ENCODE measurements at places on chromosomes 7 and 10. TPM values are rescaled to one million over a fixed set of nuclear protein-coding genes. Genes with fewer than 3 reads are reported as not detected.

Gene GSTO1
- 114 TPM for polyA plus RNA-seq

Gene ACSL5
- 20.2 TPM for polyA plus RNA-seq

Gene ZNF727
- 0.16 TPM for polyA plus RNA-seq

Gene HOXA10
- polyA plus RNA-seq = 44.9 TPM

Gene LEP
- polyA plus RNA-seq = 5.3 TPM

Gene GRM3
- polyA plus RNA-seq = not detected

Gene TMEM130
- polyA plus RNA-seq = 2.1 TPM

Gene CYP2C18
- 0.04 TPM for polyA plus RNA-seq

Gene OR2A1
- polyA plus RNA-seq = 0.23 TPM

Gene LLCFC1
- not detected for polyA plus RNA-seq

Gene PHKG1
- 13.0 TPM for polyA plus RNA-seq

Gene STOX1
- polyA plus RNA-seq = 2.7 TPM

Gene C10orf53
- polyA plus RNA-seq = not detected

Gene TMEM26
- polyA plus RNA-seq = 0.51 TPM

Gene CALML3
- polyA plus RNA-seq = not detected

Gene ANK3
- 10.9 TPM for polyA plus RNA-seq

Gene C7orf57
- polyA plus RNA-seq = not detected

Gene STRIP2
- polyA plus RNA-seq = 0.44 TPM

Gene OPN4
- 0.13 TPM for polyA plus RNA-seq

Gene SNCG
- polyA plus RNA-seq = 197 TPM

Gene CPXM2
- polyA plus RNA-seq = 48.1 TPM

Gene FAM25A
- not detected for polyA plus RNA-seq

Gene PROSER2
- polyA plus RNA-seq = 6.6 TPM

Gene LBX1
- not detected for polyA plus RNA-seq

Gene ZNF467
- 9.5 TPM for polyA plus RNA-seq

Gene ANXA8
- 14.3 TPM for polyA plus RNA-seq

Gene SLC39A12
- 0.04 TPM for polyA plus RNA-seq

Gene GPRIN2
- 0.27 TPM for polyA plus RNA-seq

Gene CPN1
- 0.05 TPM for polyA plus RNA-seq

Gene EN2
- 0.06 TPM for polyA plus RNA-seq

Gene EEF1AKMT2
- polyA plus RNA-seq = 12.1 TPM

Gene HKDC1
- 0.28 TPM for polyA plus RNA-seq

Gene IFIT1B
- not detected for polyA plus RNA-seq

Gene CCT6A
- polyA plus RNA-seq = 90.8 TPM

Gene ADIRF
- polyA plus RNA-seq = 404 TPM

Gene SLC29A3
- polyA plus RNA-seq = 8.3 TPM

Gene MASTL
- polyA plus RNA-seq = 4.8 TPM
